ENCODE measurements at places on chromosomes 13 and 19. TPM values are rescaled to one million over a fixed set of nuclear protein-coding genes. Genes with fewer than 3 reads are reported as not detected.

ARRDC5 gene
- not detected for total RNA-seq

CGB3 gene
- not detected for total RNA-seq

EFNB2 gene
- total RNA-seq: 99.2 TPM

PIK3R2 gene
- 60.7 TPM for total RNA-seq

LRRC8E gene
- total RNA-seq: not detected
